ENCODE measurements at places on chromosomes 1 and 21.

- DNase-seq: no peak
Observed at GRCh38 chr1:227335242-227336020, 17.1 kb upstream of the CDC42BPA start.

GRCh38 chr1:113677250-113678158, 81.8 kb downstream of the PHTF1 start:
- peak; percentile 15 for DNase-seq

GRCh38 chr1:30106125-30106524, 617.3 kb downstream of the MATN1 start:
- no peak for DNase-seq

- DNase-seq: no peak
Observed at GRCh38 chr1:31152181-31152795, 86.8 kb upstream of the PUM1 start.

GRCh38 chr21:15079269-15079668, 14.5 kb upstream of the NRIP1 start:
- no peak for DNase-seq

DNA sequence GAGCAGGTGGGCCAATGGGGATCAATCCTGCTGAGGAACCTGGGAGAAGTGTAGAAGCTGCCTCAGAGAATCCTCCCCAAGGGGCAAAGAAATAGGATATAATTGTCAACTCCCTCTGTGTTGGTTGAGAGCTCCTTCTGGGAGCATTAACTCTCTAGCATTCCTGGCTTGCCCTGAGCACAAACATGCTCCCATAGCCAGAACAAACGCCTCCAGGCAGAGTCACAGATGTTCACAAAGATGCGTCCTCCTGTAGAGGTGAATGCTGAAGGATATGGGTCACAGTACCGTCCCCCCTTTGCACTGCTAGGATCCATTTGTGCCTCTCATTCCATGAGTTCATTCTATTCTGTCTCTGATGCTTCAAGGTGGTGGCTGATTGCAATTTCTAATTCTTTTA, 9.6 kb upstream of the BCAN start:
- no peak for DNase-seq

DNA sequence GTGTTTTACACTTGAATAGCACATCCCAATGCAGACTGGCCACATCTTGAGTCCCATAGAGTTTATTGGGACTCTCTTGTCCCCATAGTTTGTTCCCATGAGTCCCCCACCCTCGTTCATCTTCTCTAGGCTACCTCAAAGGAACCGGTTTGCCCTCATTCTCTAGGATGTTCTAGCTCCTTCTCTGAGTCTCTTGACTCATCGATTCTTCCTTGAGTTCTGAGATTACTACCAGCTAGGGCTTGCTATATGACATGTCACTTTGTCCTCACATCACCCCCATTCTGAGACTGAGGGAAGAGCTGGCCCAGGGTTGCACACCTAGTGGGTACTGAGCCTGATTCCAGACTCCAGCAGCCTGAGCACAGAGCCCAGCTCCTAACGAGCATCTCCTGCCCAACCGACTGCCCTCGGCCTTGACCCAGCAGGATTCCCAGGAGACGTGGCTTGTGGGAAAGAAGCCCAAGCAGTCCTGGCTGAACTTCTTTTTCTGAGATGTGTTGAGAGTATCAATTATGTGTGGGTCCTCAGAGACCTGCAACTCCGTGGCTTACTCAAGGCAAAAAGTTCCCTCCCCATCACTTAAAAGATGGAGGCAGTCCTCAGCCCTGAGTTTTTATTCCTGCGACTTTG, 42.0 kb downstream of the TMEM51 start:
- no peak for DNase-seq

GRCh38 chr1:231584117-231584516, 42.5 kb upstream of the DISC1 start:
- DNase-seq: no peak

- no peak for DNase-seq
Observed at GRCh38 chr1:18278946-18279345, 171.3 kb downstream of the IGSF21 start.

DNA sequence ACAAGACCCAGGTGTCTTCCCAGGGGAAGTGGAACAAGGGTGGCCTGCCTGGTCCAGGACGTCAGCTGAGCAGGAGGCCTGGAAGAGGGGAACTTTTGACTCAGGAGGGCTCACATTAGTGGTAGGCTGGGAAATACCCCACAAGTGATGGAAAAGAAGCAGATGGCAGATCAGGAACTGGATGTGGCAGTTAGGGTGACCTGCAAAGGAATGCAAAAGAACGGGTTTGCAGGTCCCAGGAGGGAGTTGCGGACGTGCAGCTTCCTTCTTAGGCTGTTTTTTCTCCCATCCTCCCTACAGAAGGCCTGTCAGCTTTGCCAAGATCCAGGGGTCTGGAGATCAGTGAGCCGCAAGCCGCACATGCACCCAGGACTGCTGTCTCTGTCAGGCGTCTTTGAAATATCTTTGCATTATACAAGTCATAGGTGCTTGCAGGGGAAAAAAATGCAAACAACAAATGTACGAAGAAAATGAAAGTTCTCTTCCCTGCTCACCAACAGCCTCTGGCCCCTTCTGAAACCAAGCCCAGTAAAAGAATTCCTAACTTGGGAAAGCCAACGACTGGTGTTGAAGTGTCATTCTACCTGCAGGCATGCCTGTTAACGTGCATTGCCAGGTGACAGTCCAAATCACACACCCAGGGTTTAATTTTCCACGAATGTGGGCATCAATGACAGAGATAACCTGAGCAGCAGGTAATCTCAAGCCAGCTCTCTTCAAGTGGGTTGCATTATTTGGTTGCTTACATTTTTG, 34.4 kb downstream of the NENF start:
- DNase-seq: no peak

GRCh38 chr1:46179138-46180081, 3.1 kb upstream of the P3R3URF start:
- peak; percentile 64 for DNase-seq
